ENCODE measurements at places on chromosomes 4 and X.

GRCh38 chr4:94455081-94455480 is 3.3 kb downstream of the PDLIM5 start:
- DNase-seq: no peak

DNA sequence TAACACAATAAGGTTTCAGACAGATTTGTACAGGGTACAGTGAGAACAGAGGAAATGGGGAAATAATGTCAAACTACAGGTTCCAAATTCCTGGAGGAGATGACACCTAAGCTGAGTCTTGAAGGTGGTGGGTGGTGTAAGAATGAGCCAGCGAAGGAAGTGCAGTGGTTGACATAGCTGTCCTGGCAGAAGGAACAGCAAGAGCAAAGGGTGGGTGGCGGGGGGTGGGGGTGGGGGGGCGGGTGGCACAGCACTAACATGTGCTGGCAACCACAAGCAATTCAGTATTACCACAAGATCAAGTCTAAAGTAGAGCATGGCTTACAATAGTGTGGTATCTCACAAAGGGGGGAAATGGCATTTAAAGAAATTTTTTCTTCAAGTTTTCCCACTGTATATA is 13.1 kb upstream of the G3BP2 start:
- DNase-seq: no peak

GRCh38 chr4:183132081-183132480 is 33.0 kb downstream of the WWC2 start:
- DNase-seq: no peak

DNA sequence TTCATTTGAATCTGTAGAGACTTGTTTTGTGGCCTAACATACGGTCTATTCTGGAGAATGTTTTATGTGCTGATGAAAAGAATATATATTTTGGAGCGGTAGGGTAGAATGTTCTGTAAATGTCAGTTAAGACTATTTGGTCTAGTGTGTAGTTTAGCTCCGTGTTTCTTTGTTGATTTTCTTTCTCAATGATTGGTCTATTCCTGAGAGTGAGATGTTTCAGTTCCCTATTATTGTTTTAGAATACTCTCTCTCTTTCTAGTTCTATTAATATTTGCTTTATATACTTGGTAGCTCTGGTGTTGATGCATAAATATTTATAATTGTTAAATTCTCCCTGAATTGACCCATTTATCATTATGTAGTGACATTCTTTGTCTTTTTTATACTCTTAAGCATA is 236.5 kb downstream of the GLUD2 start:
- no peak for DNase-seq

DNA sequence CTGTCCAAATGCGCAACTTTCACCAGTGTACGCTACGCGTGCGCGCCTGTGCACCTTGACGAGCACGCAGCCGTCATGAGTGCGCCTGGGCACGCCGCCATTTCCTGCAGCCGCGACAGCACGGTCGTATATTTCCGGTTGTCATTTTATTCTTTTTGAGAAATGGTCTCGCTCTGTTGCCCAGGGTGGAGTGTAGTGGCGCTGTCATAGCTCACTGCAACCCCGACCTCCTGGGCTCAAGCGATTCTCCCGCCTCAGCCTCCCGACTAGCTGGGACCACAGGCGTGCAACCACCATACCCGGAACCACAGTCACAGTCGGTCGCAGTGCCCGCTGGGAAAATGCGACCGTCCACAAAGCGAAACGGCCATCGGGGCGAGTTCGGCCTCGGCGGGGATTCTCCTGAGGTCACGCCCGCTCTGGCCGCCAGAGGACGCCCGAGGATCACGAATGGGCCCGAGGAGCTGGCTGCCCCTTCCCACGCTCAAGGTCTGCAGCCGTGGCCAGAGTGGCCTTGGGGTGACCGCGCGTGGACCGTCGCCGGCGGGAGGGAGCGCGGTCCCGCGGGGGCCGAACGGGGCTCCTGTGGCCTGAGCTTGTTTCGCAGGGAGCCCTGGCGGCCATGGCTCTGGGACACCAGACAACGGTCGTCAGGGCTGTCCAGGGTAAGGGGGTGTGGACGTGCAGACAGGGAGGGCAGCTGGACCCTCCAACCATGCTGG is 23.7 kb upstream of the PNMA3 start:
- DNase-seq: no peak

DNA sequence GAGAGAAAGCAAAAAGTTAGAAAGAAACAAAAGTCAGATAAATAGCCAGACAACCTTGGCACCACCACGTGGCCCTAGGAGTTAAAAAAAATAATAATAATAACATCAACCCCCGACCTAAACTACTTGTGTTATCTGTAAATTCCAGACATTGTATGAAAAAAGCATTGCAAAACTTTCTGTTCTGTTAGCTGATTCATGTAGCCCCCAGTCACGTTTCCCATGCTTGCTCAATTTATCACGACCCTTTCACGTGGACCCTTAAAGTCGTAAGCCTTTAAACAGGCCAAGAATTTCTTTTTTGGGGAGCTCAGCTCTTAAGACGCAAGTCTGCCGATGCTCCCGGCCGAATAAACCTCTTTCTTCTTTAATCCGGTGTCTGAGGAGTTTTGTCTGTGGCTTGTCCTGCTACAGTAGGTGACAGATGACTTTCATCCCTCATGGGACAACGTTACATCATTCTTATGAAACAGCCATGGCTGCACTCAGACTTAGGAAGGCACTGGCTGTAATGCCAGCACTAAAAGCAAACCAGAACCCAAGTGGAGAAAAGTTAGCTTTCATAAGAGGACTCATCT is 520 bp downstream of the ACOX3 start:
- DNase-seq: no peak

- no peak for DNase-seq
These were observed 15.4 kb downstream of the HMGB2 start for GRCh38 chr4:173318648-173319211.

DNA sequence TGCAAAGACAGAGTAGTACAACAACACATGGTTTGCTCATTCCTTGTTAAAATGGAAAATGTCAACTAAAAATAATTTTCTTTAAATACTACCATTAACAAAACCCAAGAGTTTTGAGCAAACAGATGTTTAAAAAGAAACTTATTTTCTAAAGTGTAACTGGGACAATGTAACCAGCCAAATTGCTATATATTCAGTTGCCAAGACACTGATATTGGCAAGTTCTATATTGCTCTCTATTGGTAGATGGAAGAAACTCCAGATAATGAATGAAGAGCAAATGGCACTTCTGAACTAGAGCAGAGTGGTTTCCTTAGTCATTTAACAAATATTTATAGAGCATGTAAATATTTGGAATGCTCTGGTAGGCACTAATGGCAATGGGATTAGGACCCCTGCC is 966.2 kb downstream of the RPA4 start:
- no peak for DNase-seq

DNA sequence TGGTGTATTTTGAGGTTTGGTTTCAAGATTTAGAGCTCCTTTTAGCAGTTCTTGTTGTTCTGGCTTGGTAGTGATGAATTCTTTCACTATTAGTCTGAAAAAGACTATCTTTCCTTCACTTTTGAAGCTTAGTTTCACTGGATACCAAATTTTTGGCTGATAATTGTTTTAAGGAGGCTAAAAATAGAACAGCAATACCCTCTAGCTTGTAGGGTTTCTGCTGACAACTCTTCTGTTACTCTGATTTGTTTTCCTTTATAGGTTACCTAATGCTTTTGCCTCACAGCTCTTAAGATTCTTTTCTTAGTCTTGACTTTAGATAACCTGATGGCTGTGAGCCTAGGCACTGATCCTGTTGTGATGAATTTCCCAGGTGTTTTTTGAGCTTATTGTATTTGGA is 33.6 kb upstream of the HEPH start:
- no peak for DNase-seq

DNA sequence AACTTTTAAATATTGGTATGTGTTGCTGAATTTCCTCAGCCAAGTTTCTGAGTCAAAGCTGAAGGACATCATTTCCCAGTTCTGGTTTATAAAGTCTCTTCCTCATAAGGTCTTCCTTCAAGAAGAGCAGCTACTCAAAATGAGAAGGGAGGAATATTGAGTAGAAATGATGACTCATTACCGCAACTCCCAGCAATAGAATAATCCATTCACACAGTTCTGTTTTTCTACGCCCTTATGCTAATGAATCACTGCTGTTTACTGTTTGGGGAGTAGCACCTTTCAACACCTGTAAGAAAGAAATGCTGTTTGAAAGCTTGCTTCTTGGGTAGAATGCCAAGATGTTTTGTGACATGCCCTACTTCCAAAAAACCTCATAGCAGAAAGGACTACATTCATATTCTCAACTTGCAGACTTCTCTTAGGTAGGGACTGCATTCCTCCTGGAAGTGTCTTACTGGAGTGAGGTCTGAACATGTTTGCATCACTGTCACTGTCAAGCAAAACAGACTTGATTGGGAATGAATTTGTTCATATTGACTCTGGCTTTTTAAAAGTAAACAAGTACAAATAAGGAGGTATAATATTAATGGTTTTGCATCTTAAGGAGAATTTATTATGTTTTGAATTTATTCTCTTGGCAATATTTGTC is 147.2 kb upstream of the BANK1 start:
- DNase-seq: no peak

GRCh38 chr4:39320381-39321115 is 45.6 kb downstream of the RFC1 start:
- DNase-seq: no peak

DNA sequence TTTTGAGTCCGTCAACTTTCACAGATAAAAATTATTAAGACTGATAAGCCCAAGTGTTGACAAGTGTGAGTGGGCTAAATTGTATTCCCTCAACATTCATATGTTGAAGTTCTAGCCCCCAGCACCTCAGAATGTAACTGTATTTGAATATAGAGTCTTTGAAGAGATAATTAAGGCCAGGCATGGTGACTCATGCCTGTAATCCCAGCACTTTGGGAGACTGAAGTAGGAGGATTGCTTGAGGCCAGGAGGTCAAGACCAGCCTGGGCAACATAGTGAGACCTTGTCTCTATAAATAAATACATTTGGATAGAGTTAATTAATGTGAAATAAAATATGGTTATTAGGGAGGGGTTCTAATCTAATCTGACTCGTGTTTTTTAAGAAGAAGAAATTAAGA is 29.7 kb upstream of the SLC25A4 start:
- no peak for DNase-seq

- DNase-seq: no peak
These were observed 1.8 kb downstream of the SH3BP2 start for GRCh38 chr4:2794486-2795299.

- no peak for DNase-seq
These were observed 37.3 kb upstream of the TRIM2 start for GRCh38 chr4:153166716-153167501.

DNA sequence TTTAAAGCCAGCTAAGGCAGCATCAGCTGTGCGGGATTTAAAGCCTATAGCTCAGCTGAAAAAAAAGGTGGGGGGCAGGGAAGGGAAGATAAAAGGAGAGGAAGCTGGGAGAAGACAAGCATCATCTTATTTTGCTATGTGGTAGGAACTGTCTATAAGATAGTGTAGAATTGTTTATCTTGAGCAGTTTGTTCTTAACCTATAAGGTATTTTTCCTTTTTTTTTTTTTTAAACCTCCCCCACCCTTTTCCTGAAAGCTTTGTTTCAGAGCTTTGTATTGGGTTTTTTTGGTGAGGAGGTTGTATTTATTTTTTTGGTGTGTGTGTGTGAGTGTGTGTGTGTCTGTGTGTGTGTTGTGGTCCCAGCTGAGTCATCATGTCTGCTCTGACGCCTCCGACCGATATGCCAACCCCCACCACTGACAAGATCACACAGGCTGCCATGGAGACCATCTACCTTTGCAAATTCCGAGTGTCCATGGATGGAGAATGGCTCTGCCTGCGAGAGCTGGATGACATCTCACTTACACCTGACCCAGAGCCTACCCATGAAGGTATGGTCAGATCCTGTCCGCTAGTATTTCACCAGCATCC is 531 bp downstream of the RUFY3 start:
- DNase-seq: no peak

- DNase-seq: no peak
These were observed 87.0 kb downstream of the RNF150 start for GRCh38 chr4:141046255-141046654.

DNA sequence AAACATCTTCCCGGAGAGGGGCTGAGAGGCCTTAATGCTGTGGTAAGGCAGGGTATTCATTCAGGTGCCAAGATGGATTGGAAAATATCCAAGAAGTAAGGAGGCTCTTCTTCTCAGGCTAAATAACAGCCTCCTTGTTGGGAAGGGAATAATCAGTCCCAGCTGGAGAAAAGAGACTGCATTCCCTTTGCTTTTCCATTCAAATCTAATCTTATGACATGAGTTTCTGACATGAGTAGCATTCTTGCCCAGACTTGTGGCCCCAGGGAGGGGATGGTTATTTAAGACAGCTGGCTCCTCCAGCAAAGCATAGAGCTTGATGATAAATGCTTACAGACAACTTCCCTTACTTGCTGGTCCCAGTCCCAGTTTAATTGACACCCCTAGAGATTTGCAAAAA is 98.3 kb downstream of the DCLK2 start:
- DNase-seq: no peak

GRCh38 chr4:109944591-109944990 is 31.9 kb downstream of the EGF start:
- no peak for DNase-seq

DNA sequence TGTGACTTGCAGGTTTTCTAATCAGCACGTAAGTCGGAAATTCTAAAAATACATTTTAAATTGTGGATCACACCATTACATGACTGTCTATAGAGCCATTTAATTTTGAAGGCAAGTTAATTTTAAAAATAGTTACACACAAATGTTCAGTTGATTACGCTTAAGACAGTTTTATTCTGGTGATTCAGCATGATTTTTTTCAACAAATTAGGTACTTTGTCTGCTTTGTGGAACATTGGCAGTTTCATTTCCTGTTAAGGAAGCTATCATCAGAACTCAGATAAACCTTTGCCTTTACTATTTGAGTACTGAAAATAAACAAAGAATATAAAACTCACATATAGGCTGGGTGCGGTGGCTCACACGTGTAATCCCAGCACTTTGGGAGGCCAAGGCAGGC is 19.5 kb downstream of the SAT1 start:
- DNase-seq: no peak

DNA sequence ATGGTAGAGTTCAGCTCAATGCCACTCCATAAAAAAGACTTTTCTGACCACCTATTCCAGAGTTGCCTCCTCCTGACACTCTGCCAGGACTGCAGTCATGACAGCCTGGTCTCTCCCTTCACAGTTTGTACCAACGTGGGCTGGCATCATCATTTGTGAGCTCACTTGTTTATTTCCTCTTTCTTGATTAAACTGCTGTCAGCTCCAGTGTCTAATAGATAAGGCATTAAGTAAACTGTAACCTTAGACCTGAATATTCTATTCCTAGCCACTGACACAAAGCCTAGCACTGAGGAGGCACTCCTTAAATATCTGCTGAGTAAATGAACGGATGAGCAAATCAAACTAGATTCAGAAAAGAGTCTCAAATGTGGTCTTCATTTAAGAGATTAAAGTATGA is 48.7 kb downstream of the DDX60 start:
- DNase-seq: no peak

- DNase-seq: no peak
These were observed 54.8 kb downstream of the DHRSX start for GRCh38 chrX:2445662-2446623.

- DNase-seq: no peak
These were observed 48.0 kb upstream of the NDST3 start for GRCh38 chr4:117986321-117986720.

GRCh38 chrX:131235768-131236545 is 53.1 kb downstream of the IGSF1 start:
- DNase-seq: no peak

GRCh38 chr4:13722649-13723048 is 95.1 kb upstream of the BOD1L1 start:
- DNase-seq: no peak
